Urinary bladder (tissue), 4 donors: ENCODE measurements at places on chromosomes 7 and 10. TPM values are rescaled to one million over a fixed set of nuclear protein-coding genes. Genes with fewer than 3 reads are reported as not detected.

- DNase-seq, result no peak
These were observed 93.0 kb downstream of the NHLRC2 start for GRCh38 chr10:113947184-113948041.

DNA sequence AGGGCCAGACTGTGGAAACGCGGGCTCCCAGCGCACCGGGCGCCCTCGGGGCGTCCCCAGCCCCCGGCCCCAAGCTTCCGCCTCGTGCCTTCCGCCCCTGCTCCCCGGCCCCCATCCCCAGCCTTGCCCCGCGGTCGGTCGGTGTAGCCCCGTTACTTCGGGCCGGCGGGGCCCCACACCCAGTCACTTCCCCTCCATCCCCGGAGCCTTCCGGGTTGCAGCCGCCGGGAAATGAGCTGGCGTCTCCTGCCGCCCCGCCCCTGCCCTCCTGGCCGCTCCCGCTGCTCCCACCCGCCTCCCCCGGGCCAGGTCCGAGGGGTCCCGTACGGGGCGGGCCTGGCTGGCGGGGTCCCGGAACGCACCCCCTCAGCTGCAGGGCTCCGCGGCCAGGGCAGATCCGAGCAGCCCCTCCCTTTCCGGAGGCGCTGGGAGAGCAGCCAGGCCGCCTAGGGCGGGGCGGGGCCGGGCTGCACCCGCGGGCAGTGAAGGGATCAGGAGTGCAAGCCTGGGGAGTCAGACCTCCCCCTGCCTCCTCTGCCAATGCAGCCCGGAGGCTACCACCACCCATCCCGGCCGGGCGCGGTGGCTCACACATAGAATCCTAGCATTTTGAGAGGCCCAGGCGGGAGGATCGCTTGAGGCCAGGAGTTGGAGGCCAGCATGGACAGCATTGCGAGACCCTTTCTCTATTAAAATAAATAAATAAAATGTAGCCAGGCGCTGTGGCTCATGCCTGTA lies 709 bp downstream of the ARPC1B start:
- no peak for DNase-seq

DNA sequence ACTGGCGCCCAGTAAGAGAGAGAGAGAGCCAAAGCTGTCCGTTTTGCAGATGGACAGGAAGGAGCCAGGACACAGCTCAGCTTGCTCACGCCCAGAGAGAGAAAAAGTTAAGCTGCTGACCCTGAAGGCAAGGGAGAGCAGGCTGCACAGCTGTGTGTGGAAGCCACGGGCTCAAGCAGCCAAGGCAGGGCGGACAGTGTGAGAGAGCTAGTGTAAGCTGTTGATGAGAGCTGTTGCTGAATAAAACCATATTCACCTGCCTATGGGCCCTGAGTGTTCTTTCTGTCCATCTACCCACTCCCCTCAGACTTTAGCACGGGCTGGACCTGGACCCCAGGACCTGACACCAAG lies 5.4 kb downstream of the INMT start:
- no peak for DNase-seq

DNA sequence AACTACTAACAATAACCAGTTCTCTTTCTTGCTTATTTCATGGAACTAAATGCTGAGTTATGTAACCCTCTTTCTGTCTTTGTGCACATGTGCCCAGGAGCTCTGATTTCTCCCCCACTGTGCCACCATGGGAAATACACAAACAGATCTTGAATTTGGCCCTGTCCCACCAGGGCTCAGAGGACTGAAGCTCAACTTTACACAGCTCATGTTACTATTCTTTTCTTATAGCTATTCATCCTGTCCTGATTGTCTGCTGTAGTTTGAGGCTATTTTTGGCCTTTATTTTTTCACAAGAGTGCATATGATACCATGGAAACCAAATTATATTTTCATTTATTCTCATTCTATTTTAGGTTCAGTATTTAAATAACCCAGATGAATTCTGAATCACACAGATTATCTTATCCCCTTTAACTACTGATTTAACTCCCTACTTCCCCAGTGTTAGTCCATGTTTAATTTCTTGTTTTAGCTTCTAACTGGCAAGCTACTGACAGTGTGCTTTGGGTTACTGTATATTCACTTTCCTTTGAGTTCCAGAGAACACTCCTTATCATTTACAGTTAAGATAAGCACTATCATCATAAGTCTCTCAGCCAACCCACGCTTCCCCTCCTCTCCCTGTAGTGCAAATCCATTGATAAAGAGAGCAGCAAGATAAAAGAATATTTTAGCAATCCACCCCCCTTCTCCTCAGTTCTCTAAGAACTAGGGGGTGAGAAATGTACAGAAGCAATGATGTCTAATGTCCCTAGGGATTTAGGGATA lies 71.8 kb upstream of the GSDME start:
- no peak for DNase-seq

- no peak for DNase-seq
These were observed 2.1 kb downstream of the ADK start for GRCh38 chr10:74153123-74153522.

The SEMA3D gene
- 3.8 TPM for polyA plus RNA-seq

The GPNMB gene
- polyA plus RNA-seq, result 62.2 TPM

The PBLD gene
- 3.5 TPM for polyA plus RNA-seq

DNA sequence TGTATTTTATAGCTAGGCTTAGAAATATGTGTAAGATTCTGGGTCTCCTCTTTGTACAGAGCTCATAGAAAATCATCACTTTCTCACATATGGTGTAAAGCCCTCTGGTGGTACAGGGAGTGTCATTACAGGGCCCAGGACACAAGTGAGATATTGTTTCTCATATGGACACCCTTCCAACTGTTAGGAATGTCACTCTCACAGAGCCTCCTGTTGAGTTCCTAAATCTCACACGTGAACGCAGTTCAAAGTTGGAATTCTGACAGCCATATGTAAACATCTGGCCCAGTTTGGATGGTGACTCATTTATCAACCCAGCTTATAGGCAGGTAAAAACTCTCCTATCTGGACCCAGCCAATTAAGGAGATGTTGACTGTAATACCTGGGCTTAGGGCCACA lies 35.4 kb upstream of the ZNF107 start:
- no peak for DNase-seq

- no peak for DNase-seq
These were observed 73.9 kb downstream of the PCGF5 start for GRCh38 chr10:91294134-91294906.

- no peak for DNase-seq
These were observed 201.2 kb downstream of the SNX10 start for GRCh38 chr7:26492816-26493215.

DNA sequence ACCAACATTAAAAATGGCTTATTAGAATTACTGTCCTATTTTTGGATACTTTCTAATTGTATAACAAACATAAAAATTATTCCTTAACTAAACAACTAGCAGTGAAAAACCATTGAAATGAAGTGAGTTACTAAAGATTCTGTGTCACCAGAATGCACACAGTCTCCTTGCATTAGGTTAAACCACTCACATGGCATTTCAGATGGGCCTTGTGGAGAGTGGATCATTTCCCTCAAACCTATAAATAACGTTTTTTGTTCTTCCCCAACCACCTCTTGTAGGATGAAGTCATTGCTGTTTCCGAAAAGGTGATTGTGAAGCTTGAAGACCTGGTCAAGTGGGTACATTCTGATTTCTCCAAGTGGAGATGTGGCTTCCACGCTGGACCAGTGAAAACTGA lies 38.4 kb downstream of the ARID5B start:
- DNase-seq, result no peak

DNA sequence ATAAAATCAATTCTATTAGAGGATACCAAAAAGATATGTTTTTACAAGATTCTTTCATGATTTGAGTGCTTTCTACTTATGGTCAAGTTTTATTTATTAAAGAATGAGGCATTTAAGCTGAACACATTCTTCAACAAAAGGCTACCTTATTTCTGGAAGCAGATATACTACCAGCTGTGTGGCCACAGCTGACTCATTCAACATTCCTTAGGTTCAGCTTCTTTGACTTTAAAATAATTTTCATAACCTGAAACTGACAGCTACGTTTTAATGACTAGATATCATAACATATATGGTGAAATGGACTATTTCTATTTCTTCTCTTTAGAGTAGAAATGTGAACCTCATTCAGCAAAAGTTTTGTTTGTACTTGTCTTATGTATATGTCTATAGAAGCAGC lies 414.2 kb upstream of the SEMA3C start:
- no peak for DNase-seq

GRCh38 chr7:69843653-69844052 lies 245.4 kb downstream of the AUTS2 start:
- DNase-seq, result no peak

The FXYD4 gene
- polyA plus RNA-seq, result not detected

DNA sequence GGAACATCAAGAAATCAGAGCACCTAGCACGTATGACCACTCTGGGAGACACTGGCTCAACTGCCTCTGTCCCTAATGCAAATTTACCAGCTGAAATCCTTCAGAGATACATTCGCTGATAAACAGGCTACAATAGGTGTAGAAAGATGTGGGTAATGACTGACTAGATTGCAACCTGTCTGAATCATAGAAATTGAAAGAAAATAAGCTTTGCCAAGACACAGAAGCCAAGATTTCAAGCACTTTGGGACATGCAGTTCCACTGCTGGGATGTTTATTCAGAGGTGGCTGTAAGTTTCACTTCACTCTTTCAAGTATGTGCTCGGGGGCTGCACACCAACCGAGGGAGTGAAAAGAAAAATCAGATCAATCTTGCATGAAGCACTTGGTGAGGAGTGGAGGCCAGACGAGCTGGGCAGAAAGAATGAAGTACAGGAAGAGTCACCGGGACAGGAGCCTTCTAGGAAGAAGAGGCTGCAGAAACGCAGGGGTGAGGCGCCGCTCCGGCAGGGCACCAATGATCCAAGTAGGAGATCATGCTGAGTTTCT lies 276.7 kb downstream of the PARD3 start:
- DNase-seq, result no peak

GRCh38 chr7:123621707-123622106 lies 20.1 kb downstream of the ASB15 start:
- no peak for DNase-seq

- DNase-seq, result no peak
These were observed 32.0 kb upstream of the NRG3 start for GRCh38 chr10:81843042-81843441.

The INMT gene
- polyA plus RNA-seq, result 12.8 TPM

The GRB10 gene
- polyA plus RNA-seq, result 44.3 TPM

DNA sequence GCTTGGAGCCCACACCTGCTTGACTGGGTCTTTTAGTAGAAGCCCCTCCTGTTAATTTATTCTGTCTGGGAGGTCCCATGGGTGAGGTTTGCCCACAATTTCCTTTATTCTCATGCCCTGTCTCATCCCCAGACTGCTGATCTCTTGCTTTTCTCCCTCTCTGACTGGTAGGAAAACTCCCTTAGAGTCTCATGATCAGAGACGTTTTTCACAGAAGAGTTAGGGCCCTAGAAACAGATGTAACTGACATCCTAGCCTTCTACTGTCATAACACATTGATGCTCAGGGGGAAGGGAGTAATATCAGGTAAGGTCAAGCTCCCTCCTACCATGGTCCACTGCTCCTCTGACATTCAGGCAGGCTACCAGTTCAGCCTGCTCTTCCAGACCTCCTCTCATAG lies 43.7 kb upstream of the WASL start:
- no peak for DNase-seq

The LIPF gene
- not detected for polyA plus RNA-seq

The GSAP gene
- 4.7 TPM for polyA plus RNA-seq

The RARRES2 gene
- polyA plus RNA-seq, result 400 TPM

DNA sequence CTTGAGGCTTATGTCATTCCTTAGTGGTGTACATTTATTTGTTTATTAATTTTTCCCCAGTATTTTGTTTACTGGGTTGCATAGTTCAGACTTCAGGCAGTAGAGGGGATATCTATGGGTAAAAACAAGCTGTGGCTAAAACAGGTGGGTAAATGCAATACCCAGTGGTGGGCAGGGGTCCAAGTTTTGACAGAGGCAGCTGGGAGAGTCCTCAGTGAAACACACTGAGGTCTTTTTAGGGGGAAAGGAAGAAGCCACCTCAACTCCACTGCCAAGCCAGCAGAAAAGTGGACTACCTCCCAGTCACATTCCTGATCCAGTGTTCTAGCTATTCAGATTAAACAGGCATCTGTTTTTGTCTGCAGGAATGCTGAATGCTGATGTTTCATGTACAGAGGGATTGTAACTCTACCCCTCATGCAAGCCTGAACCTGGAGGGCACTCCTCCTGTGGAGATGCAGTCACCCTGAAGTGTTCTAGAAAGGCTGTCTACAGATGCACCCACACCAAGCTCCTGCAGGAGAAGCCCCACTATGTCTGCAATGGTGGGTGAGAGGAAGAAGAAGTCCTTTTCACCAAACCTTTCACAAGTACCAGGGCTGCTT lies 757.8 kb downstream of the INHBA start:
- DNase-seq, result no peak

GRCh38 chr10:43053825-43054224 lies 23.0 kb upstream of the RET start:
- no peak for DNase-seq

DNA sequence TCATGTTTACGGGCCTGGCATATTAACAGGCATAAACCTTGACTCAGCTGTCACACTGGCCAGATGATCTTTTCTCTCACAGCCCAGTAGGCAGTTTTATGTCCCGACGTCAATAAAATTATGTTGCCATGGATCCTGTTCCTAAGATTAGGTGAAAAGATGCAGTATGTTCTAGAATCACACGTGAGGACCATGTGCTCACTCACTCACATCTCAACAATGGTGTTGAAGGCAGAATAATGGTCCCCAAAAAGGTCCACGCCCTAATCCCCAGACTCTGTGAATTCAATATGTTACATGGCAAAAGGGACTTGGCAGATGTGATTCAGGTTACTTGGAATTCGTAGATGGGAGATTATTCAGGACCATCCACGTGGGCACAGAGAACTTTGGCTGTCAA lies 3.5 kb downstream of the DOCK1 start:
- DNase-seq, result no peak

DNA sequence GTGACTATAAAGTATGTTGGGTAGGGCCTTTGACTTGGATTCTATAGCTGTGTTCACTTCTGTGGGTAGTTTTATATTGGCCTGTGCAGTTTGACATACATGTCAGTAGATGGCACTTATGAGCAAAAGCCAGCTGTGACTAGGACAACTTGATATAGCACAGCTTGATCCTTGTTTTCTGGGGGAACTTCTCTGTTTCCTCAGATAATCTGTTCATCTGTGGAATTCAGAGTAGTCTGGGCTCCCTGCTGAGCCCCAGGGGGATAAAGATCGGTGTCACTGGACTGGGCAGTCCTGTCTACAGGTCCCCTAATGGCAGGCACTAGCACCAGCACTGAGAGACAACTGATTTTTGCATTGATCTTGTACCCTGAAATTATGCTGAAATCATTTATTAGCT lies 25.4 kb downstream of the CYP2C9 start:
- DNase-seq, result no peak

The VAX1 gene
- polyA plus RNA-seq, result not detected

DNA sequence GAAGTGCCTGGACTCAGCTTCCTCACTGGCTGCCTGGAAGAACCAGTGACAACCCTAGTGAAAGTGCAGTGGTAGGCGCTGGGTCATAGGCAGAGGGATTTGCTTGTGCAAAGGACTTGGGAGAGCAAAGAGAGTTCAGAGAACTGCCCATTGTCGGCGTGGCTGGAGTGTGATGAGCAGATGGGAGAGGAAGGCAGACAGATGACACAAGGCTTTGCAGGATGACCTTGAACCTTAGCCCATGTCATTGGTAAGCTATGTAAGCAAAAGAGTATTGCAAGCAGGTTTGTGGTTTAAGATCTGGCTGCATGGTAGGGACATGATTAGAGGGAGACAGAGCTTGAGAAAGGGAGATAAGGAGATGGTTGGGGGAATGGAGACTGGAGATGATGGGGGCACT lies 35.3 kb upstream of the NOBOX start:
- DNase-seq, result no peak

GRCh38 chr7:39464350-39465054 lies 101.7 kb upstream of the YAE1 start:
- DNase-seq, result no peak
